ENCODE measurements at places on chromosomes 13 and 19.

GRCh38 chr13:93248627-93249047, 22.0 kb downstream of the GPC6 start:
- DNase-seq = no peak

- no peak for DNase-seq
These were observed 3.6 kb upstream of the CCER2 start for GRCh38 chr19:38915329-38916321.

DNA sequence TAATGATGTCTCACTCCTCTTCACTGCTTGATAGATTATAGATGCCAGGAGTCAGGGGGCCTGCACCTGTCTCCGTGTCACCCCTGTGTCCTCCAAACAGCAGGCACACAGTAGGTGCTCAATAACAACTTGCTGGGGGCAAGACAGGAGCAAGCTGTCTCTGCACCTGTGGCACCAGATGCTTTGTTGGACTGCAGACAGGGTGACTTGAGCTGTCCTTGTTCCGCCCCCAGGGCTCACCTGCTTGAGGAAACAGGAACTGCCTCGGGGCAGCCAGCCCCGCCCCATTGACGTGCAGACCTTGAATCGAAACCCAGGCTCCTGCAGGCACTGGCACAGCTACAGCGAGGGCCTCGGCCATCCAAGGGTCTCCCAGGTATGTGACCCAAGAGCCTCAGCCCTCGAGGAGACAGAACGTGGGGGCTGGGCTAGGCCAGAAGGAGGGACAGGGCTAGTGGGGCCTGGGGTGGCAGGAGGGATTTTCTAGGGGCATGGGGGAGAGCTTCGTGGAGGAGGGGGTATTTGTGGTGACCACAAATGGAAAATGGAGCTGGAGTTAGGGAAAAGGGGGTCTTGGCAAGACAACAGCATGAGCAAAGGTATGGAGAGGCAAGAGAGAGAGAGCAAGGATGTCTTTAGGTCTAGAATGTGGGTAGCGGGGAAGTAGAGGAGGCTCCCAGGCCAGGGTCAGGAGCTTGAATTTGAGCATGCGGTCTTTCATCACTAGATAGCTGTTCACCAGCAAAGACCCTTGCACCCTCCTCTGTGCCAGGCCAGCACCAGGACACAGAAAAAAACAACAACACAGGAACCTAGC, at the start of gene HSH2D:
TSS of gene HSH2D (plus strand) at position 287 of the 817 bp plus-strand sequence. CDS start 5,066 bp downstream, outside the sequence.
- no peak for DNase-seq

DNA sequence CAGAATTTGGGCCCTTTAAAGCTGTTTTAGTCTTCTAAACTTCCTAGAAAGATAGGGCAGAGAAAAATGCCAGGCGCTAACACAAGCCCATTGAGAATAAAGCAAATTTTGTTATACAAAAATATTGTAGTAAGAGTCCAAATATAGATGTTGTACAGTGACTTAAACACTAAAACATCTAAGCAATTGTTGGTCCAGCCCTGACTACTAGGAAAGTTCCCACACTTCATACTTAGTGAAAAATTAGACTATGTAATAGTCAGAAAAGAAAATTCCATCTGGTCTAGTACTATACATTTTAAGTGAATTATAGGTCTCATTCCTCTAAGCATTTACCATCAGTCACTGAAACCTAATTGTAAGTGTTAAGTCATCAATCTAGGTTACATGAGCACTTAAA, 1518.3 kb upstream of the SLC10A2 start:
- DNase-seq = no peak

DNA sequence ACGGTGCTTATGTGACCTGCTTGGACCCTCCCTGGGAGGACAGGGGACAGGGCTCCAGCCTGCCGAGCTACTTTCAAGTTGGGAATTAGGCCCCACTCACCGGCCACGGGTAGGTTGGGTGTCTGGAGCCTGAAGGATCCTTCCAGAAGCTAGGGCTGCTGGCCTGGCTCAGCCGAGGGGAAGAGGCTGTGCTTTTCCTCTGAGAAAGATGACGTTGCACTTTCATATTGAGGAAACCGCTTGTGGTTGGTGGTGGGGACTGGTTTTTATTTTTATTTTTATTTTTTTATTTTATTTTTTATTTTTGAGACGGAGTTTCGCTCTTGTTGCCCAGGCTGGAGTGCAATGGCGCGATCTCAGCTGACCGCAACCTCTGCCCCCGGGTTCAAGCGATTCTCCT, at the start of gene TMEM150B:
TSS of gene TMEM150B (minus strand) at position 170 of the 400 bp plus-strand sequence. CDS start 4,305 bp downstream, outside the sequence.
- DNase-seq = no peak
